ENCODE measurements at places on chromosomes 12 and 14. TPM values are rescaled to one million over a fixed set of nuclear protein-coding genes. Genes with fewer than 3 reads are reported as not detected.

Gene AICDA
- total RNA-seq: not detected

Gene HSP90AA1
- 321 TPM for total RNA-seq

Gene DCAF4
- 14.8 TPM for total RNA-seq

- peak; percentile 53 for DNase-seq
Measured at GRCh38 chr14:61484826-61485584, 163.6 kb downstream of the PRKCH start.

GRCh38 chr14:23243066-23243465, 5.3 kb downstream of the RNF212B start:
- no peak for DNase-seq

- DNase-seq: no peak
Measured at GRCh38 chr12:76997011-76997780, 68.2 kb downstream of the E2F7 start.

- no peak for DNase-seq
Measured at GRCh38 chr12:2483713-2484112, 311.1 kb upstream of the FKBP4 start.

DNA sequence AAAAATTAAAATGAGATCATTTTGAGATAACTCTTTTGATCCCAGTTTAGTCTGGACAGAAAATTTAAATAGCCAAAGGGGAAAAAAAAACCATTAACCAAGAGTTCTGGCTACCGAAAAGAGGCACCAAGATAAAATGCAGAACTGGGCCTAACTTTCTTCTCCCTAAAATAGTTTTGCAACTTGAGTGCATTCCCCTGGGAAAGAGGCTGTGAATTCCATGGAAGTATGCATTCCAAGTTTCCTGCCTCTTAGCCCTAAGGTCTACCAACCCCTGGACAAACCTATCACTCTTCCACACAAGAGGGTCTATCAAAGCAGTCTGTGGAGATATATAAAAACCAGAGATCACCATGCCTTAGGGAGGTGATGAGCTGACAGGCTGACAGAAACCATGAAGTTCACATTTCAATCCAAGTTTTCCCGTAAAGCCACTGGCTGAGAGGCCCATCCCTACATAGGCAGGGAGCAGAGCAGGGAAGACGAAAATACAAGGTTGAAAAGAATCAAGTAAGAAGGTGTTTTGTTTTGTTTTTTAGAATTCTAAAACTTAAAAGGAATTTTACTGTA, 33.8 kb downstream of the DCP1B start:
- no peak for DNase-seq

- no peak for DNase-seq
Measured at GRCh38 chr12:52531566-52532300, 11.5 kb upstream of the KRT5 start.

GRCh38 chr12:130130346-130130745, 31.9 kb upstream of the FZD10 start:
- DNase-seq: no peak

GRCh38 chr12:89774645-89775044, 66.0 kb upstream of the ATP2B1 start:
- DNase-seq: no peak

All from fibroblast of villous mesenchyme (primary cell).